ENCODE measurements at places on chromosomes 2 and 18.

DNA sequence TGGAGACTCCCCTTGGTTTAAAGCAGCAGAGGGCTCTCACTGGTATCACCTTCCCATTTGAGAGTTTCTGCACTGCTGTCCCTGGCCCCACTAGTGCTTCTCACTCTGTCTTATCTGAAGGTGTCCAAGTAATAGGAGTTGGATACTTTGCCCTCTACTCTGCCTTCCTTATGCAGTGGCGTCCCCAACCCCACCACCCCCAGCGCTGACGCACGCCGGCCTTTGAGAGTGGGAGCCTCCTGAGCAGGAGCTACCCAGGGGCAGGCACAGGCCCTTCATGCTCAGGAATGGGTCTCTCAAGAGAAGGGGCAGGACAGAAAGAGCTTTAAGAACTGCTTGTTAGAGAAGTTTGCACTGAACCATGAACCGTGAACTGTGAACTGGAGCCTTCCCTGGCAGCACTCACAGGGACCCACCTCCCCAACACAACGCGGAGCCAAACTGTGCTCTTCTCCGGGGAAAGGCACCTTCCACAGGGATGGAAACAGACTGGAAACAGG lies 3.3 kb downstream of the CIB4 start:
- DNase-seq = no peak

DNA sequence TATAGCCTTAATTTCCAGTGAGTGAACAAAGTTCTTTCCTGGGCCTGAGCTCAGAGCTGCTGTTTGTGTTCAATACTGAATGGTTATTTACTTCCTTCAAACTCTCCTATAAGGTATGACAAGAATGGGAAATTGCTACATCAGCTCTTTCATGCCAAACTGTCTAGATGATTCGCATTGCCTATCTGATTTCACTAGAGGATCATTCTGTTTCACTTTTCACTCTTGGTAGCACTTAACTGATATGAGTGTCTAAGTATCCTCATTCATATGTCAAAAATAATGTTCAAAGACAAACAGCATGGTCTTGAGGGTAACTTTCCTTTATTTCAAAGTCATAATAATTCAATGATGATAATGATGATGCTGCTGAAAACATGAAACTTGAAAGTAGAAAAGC lies 32.9 kb upstream of the SCG2 start:
- DNase-seq = no peak

GRCh38 chr2:146661473-146662096 lies 1183.2 kb upstream of the ACVR2A start:
- DNase-seq = no peak

DNA sequence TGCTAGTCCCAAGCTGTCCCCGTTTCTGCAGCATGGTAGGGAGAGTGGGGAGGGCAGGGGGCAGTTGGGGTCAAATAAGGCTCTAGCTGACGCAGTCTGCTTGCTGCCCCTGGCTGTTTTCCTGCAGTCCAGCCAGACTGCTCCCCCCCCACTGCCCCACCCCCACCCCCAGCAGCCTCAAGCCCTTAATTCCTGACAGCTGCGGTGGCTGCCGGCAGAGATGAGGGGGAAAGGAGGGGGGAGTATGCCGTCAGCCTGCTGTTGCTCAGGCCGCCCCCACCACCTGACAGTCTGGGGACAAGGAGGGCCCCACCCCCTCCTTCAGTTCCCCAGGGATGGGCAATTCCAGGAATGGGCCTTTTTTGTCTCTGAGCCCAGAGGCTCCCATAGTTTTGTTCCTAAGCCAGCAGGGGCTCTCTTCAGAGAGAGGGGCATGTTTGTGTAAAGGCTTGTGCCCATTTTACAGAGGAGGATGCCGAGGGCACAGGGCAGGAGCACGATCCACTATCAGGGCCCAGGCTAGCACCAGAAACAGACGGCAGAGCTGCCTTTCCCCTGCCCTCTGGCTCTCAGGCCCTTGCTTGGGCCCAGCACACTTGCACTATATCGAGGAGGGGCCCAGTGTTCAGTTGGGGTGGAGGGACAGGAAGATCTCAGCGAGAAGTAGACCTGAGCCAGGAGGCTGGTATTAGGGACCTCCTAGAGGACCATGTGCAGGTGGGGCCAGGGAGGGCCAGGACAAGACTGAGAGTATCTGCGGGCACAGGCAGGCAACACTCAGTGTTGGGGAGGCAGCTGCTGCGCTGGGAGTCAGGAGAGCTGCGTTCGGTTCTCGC lies 1.5 kb upstream of the WNT10A start:
- DNase-seq = no peak

GRCh38 chr2:121359716-121360565 lies 74.9 kb upstream of the TFCP2L1 start:
- no peak for DNase-seq

DNA sequence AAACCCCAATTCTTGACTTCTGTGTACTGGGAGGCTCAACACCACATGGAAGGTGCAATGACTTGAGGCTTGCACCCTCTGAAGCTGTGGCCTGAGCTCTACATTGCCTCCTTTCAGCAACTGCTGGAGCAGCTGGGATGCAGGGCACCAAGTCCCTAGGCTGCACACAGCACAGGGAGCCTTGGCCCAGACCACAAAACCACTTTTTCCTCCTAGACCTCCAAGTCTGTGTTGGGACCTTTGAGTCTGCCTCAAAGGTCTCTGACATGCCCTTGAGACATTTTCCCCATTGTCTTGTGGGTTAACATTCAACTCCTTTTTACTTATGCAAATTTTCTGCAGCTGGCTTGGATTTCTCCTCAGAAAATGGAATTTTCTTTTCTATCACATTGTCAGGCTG lies 62.6 kb upstream of the KCNE4 start:
- no peak for DNase-seq

DNA sequence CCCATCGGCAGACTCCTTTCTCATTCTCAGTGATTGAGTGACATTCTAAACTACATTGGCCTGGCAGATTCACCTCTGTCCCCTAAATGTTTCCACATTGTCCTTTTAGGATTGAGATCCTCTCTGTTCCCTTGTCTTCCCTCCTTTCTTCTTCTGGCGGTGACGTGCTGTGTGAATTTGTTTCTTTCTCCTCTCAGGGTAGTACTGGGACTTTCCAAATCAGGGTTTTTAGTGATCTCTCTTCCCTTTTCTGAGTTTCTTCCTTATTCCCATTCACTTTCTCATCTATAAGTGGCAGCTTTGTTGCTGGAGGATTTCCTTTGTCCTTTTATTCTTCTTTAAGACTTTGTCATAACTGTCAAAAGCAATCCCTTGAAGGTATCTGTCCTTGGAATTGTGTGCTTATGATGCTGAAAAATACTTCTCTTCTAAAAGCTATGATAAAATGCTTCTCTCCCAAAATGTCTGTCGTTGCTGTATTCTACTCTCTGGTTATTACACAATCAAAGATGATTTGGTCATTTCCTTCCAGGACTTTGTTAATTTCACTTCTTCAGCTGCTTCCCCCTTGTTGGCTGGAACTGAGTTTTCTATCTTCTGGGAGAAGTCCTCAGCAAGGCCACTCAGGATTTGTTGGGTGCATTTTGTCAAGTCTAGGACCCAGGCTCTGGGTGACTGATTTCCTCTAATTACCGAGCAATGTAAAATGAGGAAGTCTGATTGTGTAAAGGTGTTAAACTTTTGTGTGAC lies 4.9 kb upstream of the IL1B start:
- no peak for DNase-seq

GRCh38 chr2:201414099-201415023 lies 36.9 kb downstream of the TRAK2 start:
- no peak for DNase-seq

- no peak for DNase-seq
Observed at GRCh38 chr18:57095884-57096283, 51.0 kb upstream of the BOD1L2 start.

DNA sequence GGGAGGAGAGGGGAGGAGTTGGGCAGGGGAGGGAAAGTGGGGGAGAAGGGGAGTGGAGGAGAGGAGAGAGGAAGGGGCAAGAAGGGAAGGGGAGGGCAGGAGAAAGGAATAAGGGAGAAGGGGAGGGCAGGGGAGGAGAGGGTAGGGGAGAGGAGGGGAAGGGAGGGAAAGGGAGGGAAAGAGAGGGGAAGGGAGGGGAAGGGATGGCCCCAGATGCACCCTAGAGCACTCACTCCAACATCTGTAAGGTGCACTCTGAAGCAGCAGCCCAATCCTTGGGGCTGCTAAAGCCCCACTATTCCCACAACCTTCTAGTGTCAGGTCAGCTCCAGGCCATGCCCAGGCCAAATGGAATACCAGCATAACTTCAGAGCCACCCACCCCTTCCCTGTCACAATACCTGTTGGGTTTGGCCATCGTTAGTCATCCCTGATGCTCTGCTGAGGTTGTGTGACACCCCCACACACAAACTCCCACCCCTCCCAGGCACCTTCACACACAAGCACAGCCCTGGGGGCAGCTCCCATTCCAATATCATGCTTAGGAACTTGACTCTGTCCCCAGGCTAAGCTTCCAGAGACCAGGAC lies 55.7 kb upstream of the PKDCC start:
- DNase-seq = no peak

- no peak for DNase-seq
Observed at GRCh38 chr2:23380562-23381065, 4.4 kb upstream of the KLHL29 start.

GRCh38 chr2:112730791-112731190 lies 10.0 kb downstream of the NT5DC4 start:
- no peak for DNase-seq
